ENCODE measurements at places on chromosomes 6 and 20.

GRCh38 chr6:62740596-62740995, 454.6 kb upstream of the KHDRBS2 start:
- no peak for DNase-seq

DNA sequence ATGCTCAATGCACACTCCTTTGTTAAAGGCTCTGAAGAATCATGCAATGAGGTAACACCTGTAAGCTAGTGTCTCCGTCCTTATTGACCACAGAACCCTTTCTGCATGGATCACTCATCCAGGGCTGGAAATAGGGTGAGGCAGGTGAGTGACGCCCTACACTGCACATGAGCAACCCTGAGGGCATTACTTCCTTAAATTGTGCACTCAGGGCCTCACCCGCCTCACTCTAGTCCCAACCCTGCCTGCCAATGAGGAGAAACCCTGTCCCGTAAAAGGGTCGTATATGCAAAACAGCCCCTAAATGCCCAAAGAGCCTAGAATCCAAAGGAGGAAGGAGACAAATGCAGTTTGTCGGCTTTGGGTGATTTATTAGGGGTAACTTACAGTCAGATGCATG, 33.6 kb upstream of the NOP56 start:
- no peak for DNase-seq

DNA sequence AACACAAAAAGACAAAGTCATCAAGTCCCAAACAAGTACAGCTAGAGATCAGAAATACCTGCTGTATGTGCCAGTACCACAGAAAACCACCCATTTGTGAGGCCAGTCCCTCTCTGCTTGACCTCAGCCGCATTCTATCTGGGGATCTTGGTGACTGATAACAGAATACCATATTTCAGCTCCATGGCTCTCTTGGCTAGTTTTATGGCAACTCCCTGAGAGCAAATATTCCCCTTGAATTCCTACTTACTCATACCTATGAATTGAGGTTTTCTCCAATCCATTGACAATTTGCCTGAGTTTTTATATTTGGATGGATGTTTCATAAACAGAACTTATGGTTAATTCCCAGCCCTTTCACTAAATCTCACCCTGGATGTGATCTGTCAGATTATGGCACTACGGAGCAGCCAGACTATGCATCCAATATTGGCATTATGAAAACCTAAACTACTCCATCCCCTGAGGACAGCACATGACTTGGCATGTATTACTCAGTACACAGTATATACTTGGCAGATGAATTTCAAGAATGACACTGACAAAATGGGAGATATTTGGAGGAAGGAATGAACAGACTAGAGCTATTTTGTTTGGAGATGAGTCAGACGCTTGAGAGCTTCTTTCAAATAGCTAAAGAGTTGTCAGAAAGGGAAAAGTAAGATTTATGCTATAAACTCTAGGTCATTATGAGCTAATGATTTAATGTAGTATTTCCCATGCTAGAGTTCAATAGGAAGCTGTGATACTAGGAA, 95.7 kb downstream of the PRDM1 start:
- no peak for DNase-seq

DNA sequence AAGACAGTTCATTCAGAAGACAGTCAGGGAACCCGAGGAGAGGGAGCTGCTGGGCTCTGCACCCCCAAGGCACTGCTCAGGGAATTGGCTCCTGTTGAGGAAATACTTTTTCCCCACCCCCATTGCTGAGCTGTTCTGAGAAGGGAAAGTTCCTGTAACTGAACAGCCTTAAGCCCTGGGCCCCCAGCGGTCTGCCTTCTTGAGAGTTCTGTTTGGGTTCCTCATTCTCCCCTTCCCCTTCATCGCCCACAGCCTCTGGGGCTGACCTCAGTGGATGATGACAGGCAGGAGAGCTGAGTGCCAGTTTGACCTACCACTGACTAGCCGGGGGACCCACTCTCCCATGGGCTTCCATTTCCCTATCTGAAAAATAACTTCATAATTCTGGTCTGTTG, 10.7 kb downstream of the HCK start:
- DNase-seq, result no peak

DNA sequence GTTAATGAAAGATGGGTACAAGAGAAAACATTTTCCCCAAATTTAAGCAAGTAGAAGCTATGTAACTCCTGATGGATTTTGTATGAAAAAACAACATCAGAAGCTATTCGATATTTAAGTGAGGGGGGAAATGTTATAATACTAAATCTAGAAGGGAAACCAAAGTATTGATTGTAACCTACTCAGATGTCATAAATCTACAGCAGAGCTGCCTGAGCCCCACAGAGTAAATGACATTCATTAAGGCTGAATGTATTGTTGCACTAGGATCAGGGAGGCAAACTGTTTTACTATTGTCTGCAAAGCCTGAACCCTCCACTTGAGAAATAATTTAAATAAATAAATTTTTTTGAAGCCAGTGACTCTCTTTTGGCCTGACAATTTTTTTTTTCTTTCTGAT, 19.3 kb downstream of the ANKRD6 start:
- DNase-seq, result no peak

GRCh38 chr6:73058736-73059135, 166.6 kb downstream of the KHDC1L start:
- no peak for DNase-seq
